Right hindlimb (tissue), 1 donor: ENCODE measurements at places on chromosomes 2 and 18.
A peak's percentile ranks its signal among the peaks of the same experiment; 100 is the strongest.

DNA sequence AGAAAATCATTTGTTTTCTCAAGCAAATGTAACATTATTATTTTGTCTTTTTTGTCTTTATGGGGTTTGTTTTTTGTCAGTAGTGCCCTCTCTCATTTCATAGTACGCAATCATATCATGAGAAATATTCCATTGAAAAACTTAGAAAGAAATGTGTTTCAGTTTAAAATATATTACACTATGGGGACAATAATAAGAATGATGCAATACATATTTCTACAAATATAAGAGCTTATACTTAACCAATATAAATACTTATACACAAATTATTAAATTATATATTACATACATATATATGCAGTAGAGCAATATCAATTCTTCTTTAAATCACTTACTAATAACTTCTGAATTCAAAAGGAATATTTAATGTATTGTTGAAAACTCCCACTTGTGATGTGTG lies 13.7 kb downstream of the LRRTM4 start:
- no peak for DNase-seq

GRCh38 chr2:79801082-79801481 lies 288.2 kb downstream of the CTNNA2 start:
- no peak for DNase-seq

- DNase-seq: no peak
These were observed 111.3 kb upstream of the RAB6C start for GRCh38 chr2:129868151-129868550.

DNA sequence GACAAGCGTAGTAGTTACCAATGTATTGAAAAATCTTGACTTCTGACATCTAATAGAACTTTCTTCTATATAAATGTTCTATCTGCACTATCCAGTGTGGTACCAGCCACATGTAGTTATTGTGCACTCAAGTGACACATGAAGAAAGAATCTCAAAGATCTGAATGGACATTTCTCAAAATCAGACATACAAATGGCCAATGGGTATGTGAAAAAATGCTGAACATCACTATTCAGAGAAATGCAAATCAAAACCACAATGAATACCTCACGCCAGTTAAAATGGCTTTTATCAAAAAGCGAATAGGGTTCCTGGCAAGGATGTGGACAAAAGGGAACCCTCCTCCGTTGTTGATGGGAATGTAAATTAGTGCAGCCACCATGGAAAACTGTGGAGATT lies 37.5 kb upstream of the SMCHD1 start:
- DNase-seq: no peak

DNA sequence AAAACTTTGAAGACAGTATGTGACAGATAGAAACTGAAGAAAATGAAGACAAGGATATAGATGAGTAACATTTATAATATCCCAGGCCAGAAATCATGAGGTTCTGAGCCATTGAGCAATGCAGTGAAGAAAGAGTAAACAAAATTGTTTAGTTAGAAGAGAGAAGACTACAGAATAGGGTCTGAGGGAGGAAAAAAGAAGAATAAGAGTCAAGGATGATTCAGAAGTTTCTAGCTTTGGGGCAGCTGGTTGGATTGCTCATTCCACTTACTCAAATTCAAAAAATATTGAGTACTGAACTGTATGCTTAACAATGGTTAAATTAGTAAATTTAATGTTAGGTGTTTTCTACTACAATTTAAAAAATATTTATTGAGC lies 155.0 kb upstream of the OTX1 start:
- no peak for DNase-seq

- no peak for DNase-seq
These were observed 5.2 kb downstream of the PRLH start for GRCh38 chr2:237571551-237571950.

- DNase-seq: no peak
These were observed 15.0 kb upstream of the ACTR2 start for GRCh38 chr2:65212619-65213018.

DNA sequence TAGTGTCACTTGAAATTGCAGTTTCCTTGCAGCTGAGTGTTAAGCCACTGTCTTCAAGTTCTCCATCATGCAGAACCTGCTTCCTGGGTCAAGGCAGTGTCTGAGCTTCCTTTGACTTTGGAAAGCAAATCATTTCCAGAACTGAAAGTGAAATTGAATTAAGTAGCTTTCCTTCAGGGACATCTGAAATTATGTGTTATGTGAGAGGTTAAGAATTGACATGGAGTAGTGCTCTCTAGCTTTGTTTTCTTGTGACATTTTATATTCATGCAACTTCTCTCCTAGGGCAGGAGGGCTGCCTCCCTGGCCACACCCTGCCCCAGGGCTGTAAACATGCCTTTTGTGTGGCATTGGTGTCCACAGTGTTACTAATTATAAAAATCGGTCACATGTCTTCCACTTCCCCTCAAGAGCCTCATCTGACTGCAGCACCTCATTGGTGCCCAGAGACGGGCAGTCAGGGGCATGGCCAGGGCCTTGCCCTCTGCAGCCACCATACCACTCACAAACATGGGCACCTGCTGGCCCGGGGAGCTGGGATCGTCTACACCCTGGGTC lies 14.4 kb downstream of the RAB12 start:
- no peak for DNase-seq

DNA sequence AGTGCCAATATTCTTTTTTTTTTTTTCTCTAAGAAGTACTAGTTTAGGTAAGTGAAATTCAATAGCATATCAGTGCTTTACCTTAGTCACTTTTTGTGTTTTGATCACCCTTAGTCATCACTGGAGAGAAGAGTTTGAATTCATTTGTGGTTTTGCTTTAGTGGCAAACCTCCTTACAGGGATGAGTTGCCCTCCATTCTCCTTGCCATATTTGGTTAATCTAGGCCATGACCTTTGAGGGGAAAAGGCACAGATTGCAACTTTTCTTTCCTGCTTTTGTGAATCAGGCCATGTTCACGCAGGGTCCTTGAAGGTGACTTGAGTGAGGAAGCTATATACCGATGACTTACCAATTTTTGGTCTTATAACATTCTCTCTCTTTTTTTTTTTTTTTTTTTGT lies 34.4 kb downstream of the PLEKHA3 start:
- no peak for DNase-seq

DNA sequence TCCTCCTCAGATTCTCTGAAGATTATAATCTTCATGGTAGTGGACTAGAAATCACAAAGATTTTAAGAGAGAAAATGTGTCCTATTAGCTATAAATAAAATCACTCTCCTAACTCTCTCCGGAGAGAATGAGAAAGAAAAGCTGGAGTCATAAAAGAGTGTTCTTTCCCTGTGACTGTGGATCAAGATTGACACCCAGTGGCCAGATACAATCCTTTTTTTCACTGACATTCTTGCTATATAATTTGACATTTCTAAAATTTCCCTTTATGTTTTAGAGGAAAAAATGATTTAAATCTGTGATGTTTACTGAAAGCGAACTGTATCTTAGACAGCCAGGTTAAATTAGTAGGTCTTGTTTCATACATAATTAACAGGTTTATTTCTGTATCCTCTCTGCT lies 35.4 kb upstream of the LRP2 start:
- DNase-seq: no peak

GRCh38 chr2:105857076-105857740 lies 112.5 kb downstream of the NCK2 start:
- DNase-seq: no peak

DNA sequence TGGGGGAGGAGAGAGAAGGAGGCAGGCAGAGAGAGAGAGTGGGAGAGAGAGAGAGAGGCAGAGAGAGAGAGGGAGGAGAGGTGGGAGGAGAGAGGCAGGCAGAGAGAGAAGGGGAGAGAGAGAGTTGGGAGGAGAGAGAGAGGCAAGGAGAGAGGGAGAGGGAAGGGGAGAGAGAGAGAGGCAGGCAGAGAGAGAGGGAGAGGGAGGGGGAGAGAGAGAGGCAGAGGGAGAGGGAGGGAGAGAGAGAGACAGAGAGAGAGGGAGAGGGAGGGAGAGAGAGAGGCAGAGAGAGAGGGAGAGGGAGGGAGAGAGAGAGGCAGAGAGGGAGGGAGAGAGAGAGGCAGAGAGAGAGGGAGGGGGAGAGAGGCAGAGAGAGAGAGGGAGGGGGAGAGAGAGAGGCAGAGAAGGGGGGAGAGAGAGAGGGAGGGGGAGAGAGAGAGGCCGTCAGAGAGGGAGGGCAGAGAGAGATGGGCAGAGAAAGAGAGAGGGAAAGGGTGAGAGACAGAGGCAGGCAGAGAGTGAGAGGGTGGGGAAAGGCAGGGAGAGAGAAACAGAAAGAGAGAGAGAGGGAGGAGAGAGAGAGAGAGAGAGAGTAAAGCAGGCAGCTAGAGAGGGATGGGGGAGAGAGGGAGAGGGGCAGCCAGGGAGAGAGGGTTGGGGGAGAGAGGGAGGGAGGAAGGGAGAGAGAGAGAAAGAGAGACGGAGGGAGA lies 122.2 kb upstream of the PXDN start:
- DNase-seq: no peak

DNA sequence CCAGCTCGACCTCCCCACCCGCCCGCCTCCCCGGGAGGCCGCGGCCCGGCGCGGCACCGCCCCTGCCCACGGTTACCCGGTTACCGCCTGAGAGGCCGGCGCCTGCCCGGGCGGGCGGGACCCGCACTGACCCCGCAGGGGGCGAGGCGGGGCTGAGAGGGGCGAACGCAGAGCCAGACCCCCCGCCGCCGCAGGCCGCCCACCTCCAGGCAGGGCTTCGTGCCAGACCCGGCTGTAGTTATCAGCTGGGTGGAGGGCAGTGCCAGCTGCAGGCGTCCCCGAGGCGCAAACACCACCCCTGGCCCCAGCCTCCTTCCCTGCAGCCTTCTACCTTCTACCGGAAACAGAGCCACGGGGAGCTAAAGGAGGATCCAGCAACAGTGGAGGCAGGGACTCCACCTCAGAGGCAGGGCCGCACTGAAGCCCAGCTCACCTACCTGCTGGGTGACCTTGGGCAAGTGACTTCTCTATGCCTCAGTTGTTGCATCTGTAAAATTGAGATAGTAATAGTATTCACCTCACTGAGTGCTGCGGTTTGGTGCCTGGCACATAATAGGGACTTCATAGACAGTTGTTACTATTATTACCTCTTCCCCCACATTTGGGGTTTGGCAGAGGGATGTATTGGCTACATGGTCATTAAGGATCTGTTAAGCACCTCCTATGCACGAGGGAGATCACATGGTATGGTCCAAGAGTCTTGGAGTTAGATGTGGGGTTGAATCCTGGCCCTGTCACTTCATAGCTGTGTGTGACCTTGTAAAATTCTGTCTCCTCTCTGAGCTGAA lies 231.6 kb upstream of the SMAD2 start:
- DNase-seq: no peak

DNA sequence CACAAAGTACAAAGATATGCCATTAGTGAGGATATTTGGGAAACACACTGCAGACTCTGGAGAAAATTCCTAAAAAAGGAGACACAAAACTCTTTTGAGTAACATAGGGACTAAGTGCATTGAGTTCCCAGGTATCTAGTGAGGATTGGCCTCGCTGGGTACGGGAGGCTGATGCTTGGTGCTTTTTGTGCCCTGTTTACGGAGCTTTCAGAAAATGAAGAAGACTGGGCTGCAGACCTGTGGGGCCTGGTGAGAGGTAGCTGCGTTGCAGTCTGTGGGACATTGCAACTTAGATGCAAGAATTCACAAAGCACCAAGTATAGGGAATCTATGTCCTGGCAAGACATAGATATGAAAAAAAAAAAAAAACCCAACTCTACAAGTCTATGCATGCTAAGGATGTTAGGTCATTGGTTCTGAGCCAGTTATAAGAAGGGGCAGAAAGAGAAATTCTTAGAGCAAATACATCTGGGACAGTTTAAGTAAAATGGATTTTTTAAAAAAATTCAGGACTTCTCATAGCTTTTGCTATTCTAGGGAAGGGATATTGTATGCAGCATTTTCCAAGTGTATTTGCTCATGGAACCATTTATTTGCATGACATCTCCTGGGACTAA lies 156.0 kb downstream of the SLC4A3 start:
- peak; percentile 33 for DNase-seq

DNA sequence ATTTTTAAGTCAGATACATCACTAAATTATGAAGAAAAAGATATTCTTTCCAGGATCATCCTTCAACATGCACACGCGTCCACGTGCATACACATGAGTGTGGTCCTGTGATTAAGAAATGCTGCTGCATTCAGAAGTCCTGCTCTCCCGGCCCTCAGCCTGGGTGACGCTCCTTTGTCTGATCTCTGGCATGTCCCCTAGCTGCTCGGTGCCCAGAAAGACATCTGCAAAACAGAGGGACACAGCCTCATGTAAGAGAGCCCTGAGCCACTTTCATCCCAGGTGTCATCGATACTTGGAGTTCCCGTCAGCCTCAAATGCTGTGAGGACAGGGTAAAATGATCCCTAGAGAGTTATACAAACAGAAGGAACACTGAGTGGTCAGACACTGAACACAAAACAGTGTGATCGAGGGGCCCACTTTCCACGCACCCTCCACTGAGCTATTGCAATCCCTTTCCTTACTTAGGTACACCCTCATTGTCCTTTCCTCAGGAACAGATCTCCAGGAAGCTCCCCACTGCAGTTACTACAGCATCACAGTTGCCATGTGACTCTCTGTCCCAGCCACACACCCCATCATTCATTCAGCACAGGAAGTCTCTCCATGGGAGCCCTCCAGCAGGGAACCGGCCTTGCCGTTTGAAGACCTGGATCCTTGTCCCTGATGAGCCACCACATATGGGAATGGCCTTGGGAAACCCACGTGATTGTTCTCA lies 32.1 kb downstream of the CRACDL start:
- DNase-seq: no peak

DNA sequence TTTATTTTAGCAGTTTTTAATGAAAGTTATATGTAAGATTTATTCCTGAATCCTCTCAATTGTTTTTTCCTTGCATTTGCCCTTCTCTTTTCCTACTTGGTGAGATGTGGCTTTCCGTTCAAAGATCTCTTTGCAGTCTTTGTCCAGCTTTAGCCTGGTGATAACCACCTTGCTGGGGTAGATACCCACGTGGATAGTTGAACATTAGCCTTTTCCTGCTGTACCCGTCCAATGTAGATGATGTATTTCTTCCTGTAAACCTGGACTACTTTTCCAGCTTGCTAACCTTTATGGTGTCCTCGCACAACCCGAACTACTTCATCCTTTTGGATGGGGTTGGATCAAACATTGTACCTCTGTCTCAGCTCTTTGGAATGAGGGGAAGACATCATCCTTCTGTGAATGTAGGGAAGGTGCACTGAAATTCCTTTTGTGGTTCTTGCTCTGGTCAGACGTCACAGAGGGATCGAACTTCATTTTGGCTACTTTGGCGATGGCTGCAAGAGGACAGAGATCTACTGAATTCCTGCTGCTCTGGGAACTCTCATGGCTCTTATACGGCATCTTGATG lies 293.2 kb upstream of the EPAS1 start:
- DNase-seq: no peak

DNA sequence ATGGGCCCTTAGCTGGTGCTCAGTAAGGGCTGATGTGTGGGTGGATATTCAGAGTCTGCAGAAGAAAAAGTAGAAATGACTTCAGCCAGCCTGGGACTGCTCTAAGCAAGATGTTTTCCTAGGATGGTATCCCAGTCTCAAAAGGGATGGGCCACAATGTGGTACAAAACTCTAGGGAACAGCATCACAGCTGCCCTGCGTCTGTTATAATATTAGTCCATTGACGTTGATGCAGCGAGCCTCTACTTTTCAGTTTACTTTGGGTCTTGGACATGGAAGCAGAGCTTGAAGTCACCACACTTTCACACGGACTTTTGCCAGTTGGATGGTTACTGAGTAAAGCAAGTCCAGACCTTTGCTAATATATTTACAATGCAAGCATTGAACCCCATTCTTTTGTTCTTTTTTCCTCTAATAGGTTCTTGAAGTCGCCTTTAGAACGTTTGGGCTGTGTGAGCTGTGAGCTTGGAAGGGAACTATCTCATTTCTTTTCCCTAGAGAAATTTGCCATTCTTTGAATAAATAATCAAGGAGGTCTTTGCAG lies 105.7 kb downstream of the RDH14 start:
- DNase-seq: no peak

GRCh38 chr2:241050624-241051577 lies 51.2 kb downstream of the MTERF4 start:
- DNase-seq: no peak
